NCI-H187 treated with DMSO at 0.1 percent for 48 hours (cell line): ENCODE measurements at places on chromosomes 2 and 18.

DNA sequence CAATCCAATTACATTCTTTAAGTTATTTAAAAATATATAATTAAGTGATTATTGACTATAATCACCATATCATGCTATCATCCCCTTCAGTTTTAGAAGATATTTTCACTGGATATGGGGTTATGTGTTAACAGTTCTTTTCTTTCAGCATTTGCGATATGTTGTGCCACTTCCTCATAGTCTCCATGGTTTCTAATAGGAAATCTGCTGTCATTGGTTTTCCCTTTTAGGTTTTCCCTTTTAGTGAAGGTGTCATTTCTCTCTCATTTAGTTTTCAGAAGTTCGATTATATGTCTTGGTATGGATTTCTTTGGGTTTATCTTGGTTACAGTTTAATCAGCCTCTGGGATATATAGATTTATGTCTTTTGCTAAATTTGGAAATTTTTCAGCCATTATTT, 34.8 kb upstream of the EPG5 start:
- no peak for DNase-seq

DNA sequence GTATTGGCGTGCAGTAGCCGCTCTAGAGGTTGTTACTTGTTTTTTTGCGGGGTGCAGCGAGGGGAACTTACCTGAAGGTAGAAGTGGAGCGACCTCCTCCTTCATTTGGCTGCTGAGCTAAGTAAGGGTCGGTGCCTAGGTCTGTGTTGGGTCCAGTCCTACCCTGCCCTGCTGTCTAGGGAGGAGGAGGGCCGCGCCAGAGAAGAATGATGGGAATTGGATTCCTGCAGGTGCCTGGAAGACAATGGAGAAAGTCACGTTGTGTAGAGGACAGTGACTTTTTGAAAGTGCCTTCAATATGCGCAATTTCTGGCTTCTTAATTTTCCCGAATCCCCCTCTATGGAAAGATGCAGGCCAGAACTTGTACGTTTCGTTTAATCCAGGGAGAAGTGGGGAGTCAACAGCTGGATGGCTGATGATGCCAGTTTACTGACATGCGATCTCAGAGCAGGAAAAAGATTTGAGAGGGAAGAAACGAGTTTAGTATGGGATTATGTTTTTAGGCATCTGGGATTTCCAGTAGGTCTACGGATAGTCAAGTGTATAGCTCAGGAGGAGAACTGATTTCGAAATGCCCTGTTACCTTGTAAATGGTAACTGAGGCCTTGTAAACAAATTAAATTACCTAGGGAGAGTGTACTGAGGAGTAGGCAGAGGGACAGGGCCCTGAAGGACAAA, 653 bp downstream of the MRPS9 start:
- no peak for DNase-seq

- no peak for DNase-seq
Measured at GRCh38 chr2:109218792-109219126, 89.8 kb downstream of the SH3RF3 start.

DNA sequence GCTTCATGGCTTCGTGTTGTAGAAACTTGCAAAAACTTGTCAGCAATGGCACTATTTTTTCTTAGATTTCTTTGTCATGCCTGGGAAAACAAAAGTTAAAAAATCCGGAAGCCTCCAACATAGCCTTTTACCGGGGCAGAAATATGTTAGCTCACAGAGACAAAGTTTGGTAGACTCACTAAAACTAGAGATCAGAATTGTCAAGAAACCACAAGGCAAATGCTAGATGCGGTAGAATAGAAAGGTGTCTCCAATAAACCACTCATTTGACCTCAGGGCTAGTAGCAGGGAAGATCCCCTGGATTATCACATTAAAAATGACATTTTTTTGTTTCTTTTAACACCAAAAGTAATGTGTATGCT, 405 bp downstream of the CASP10 start:
- DNase-seq: no peak

DNA sequence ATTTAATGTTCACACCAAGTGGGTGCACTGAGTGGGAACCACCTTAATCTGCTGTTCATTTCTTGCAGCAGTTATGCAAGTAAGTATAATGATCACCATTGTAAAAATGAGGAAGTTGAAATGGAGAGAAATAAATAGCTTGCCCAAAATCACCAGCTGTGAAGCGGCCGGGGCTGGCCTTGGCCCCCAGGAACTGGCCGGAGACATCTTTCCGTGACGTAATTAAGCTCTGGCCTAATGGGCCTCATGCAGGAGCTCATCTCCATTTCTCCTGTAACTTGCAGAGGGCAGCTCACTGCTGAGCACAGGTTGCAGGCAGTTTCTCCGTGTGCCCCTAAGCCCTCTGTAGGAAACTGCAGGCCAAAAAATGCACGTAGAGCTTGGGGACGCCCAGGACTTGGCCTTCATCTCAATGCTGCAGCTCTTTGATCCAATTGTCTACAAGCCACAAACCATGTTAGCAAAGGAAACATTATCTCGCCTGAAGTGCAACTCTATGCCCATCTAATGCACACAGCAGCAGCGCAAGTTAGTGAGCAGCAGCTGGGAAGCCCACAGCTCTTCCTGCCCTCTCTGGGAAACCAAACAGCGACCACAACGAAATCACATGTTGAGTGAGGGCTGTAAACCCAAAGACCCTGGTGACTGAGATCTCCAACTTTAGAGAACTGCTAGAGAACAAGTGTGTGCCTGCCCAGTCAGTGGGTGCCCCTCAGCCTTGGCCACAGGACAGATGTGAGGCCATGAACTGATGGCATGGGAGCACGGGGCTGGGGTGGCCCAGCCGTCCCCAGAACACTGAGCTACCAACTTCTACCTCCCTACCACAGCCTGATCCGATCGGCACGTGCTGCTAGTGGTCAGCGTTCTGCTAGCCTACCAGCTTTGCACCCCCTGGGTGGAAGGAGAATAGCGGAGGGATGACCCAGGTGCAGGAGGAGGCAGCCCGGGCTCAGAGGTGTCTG, 28.8 kb downstream of the APCDD1 start:
- no peak for DNase-seq

GRCh38 chr2:236167297-236168109, 683 bp downstream of the GBX2 start:
- no peak for DNase-seq

DNA sequence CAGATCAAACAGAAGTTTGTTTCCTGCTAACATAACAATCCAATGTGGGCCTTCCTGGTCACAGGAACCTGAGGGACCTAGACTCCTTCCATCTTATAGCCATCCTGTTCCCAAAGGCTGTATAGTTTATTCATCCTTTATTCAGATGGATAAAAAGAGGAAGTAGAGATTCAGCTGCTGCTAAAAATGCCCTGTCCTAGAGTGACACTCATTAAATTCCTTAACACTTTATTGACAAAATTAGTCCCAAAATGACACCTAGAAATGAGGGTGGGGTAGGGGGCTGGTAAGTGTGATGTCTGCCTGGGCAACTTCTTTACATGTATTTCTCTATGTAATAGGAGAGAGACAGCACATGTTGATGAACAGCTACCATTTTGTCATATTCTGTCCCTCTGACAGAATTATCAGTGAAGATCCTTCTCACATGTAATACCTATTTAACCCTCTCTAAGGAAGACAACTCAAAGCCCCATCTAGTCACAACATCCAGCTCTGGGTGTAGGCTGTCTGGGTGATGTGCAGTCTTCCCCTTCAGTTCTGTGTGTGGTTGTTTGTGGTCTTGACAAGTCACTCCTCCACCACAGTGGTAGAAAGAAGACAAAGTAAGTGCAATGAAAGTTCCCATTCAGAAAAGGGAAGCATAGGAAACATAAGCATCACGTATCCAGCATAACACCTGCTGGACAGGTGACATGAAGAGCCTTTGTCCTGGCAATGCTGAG, 253.9 kb upstream of the CNTNAP5 start:
- no peak for DNase-seq

DNA sequence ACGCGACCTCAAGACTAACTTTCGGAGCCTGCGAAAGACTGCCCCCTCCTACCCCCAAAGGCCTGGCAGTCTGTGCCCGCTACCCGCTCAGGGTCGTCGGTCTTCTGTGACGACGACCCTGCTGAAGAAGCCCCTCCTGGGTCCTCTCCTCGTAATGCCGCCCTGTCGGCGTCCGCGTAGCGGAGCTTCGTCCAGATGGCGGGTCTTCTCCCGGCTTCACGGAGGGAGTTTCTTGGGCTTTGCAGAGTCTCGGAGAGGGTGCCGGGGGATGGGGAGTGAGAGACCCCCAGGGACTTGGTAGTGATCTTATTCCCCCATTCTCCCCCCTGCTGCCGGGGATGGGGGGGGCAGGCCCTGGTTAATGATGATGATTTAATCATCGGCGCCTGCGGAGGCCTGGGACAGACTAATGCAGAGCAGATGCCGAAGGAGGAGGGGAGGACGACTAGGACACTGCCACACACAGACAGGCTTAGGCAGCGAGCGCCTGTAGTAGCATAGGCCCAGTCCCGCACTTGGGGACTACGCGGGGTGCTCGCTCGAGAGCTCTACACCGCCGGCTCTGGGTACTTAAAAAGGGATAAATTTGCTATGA, 528 bp upstream of the PCGF1 start:
- no peak for DNase-seq

GRCh38 chr18:71352618-71353017, 1063.8 kb downstream of the SOCS6 start:
- DNase-seq: no peak

GRCh38 chr18:55219823-55220222, 260.6 kb upstream of the CCDC68 start:
- DNase-seq: no peak

DNA sequence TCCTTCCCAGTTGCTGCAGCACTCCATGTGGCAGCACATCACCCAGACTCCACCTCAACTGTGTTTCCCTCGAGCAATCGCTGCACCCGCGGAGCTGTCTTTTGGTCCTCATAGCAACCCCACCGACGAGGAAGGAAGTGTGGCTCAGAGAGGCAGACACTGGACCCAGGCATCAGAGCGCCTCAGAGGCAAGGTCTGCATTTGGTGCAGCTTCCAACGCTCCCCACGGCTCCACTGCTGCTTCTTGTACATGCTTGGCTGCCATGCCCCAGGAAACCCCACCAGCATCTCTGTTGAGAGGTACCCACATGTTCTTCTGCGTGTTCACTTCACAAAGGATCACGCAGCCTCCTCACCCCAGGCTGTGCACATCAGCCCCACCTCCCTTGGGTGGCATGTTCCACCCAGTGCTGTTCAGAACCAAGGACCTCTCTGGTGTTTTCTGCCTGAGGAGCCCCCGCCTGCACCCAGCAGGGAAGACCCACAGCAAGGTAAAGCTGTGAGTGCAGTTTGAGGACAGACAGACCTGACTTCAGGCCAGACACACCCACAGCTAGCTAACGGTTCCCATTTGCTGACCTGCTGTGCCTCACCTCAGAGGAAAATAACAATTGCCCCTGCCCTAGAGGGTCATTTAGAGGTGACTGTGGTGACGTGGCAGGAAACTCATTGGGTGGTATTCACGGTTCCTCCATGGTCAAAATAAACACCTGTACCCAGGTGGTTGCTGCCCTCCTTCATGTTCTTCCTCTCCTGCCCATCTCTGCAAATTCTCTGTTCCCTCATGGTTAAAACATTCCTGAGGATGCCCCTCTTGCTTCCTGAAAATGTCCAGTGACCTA, 326.3 kb upstream of the MYT1L start:
- DNase-seq: no peak

DNA sequence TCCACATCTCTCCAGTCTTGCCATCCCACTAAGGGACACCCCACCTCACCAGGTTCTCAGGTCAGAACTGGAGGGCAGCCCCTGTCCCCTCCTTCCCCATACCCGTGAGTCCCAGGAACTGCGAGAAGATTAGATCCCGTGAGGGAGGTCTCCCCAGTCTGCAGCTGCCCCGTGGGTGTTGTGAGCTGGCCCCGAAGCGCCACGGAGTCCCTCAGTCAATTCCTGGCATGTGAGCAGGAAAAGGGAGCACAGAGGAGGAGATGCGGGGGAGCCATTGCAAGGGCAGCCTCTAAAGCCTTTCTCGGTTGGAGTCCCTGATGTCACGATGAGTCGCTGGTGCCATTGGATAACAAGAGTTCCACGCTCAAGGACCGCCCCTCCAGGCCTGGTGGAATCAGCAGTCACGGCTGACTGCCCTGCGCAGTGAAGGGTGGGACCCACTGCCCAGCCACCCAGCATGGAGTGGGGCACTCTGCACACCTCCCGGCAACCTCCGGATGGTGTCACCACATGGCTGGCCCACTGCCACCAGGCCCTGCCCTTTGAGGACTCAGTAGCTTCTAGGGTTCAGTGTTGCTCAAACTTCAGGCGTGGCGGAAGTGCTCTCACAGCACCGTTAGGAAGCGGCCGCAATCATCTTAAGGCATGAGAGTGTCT, 434.9 kb upstream of the MYT1L start:
- no peak for DNase-seq

GRCh38 chr2:46435796-46436360, 43.5 kb upstream of the TMEM247 start:
- DNase-seq: no peak

DNA sequence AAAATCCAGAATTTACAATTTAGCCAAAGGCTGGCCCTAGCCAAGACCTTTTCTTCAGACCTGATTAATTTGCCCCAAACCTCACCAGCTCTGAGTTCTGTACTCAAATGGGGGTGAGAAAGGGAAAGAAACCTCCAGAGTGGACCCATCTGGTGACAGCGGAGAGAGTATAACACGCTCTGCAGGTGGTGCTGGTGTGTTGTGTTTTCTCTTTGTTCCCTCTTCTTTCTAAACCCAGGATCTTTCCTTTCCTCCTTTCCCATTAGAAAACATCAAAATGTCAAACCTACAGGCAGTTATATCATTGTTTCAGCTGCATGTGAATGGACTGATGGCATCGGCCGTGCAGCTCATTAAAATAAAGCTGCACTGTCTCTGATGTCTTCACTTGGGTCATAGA, 253.2 kb upstream of the SP5 start:
- no peak for DNase-seq

- DNase-seq: no peak
Measured at GRCh38 chr2:46230677-46231425, 66.4 kb upstream of the EPAS1 start.

DNA sequence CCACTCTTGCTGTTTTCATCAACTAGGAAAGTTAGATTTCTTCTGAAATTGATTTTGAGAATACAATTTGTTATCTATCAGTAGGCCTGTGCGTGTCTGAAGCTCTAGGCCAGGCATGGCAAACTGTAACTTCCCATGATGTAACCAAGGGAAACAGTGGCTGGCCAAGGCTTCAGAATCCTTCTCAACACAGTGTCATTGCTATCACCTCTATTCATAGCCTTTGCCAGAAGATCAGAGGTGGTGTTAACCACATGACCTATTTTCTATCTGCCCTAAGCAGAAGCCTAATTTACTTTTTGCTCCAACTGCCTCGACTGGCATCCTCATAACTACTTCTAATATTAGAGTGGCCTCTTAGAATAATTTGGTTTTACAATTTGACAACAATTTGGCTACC, 2.5 kb downstream of the ITGB6 start:
- DNase-seq: no peak

GRCh38 chr2:54957321-54957999, 92.8 kb downstream of the RTN4 start:
- no peak for DNase-seq

GRCh38 chr2:165953655-165954606, at the start of gene TTC21B:
TSS of gene TTC21B (minus strand) at chr2:165953776. CDS start at chr2:165953705, 71 bp downstream.
- DNase-seq: peak; percentile 83

DNA sequence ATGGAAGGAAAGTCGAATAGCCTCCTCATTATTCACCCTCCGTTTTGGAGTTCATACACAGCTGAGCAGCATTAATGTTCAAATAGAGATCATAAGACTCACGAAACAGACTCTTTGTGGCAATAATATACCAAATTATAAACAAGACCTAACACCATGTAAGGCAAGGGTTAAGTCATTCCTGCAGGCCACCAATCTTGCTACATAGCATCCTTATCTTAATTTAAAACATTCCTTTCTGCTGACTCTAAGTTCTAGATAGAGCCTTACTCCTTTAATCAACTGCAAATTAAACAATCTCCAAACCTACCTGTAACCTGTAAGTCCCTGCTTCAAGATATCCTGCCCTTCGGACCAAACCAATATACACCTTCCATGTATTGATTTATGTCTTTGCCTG, 178.0 kb downstream of the PDE11A start:
- no peak for DNase-seq
